AG10803 (cell line): ENCODE measurements at places on chromosomes 16 and 17.

- no peak for DNase-seq
Measured at GRCh38 chr17:74526681-74527080, 4.6 kb downstream of the CD300LB start.

GRCh38 chr17:44773140-44773539 is 14.4 kb downstream of the ADAM11 start:
- DNase-seq = no peak

- no peak for DNase-seq
Measured at GRCh38 chr16:4090351-4090851, 25.8 kb downstream of the ADCY9 start.

DNA sequence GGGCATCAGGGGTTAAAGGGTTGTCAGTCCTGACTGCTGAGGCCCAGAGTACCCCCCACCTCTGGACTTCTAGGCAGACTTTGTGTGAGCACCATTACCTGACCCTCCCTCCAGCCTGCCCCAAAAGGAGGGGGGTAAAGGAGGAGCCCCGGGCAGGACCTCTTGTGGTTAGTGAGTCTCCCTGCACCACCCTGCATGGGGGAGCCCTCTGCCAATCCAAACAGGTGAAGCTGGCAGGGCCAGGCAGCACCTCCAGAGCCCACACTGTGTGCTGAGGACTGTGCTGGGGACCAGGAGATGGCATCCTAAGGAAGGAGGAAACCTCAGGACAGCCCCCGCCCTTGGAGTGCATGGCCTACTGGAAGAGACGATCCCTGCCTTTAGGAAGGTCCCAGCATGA is 2.6 kb upstream of the KRT14 start:
- no peak for DNase-seq

- DNase-seq = no peak
Measured at GRCh38 chr17:58565389-58566311, 51.2 kb upstream of the MTMR4 start.

- DNase-seq = peak; percentile 45
Measured at GRCh38 chr16:89422905-89423630, 67.3 kb downstream of the ANKRD11 start.

GRCh38 chr16:71916397-71916920 is 21.1 kb downstream of the IST1 start:
- DNase-seq = no peak

DNA sequence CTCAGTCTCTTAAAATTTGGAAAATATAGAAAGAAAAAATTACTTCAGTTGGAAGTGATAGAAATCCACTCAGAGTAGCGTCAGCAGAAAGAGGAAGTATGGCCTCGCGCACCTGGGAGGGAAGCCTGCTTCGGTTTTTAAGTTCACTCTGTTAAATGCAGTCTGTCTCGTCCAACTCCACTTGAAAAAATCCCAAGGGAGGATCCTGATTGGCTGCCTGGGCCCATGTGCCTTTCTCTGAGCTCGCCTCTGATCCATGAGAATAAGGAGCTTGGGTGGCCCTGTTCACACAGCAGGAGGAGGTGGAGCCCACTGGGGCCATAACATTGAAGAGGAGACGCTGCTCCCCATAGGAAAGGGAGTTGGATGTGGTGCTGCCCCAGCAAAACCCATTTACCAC is 40.7 kb downstream of the DNAJA2 start:
- no peak for DNase-seq

DNA sequence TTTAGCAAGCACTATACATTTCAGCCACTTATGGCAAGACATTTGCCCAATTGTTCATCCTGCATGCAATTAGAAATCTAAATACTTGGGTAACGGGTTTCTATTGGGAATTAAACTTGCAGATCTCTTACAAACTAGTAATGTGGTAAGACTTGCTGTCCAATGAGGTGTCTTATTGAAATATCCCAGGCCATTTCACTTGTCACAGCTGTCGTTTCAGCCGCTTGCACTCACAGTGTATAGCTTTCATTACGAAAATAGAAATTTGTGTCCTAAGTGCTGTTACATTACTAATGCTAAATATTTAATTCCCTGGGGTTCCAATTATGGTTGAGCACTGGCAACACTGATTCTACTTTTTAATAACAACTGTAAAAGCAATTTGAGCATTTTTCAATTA is 40.3 kb upstream of the IRX5 start:
- no peak for DNase-seq

DNA sequence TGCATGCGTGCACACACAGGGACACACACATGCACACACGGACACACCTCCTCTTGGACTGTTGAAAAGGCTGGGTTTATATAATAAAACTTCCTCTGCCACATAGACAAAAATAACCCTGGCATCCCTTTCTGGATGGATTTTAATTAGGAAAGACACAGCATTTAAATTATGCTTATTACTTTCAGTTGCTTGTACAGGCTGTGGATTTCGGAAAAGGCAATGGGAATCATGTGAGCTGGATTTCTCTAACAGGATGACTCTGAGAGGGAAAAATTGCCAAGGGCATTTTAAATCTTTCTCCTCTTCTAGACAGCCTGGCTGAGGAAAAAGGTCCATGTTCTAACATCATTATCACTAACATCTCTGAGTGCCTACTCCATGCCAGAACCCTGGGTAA is 75.9 kb downstream of the HLF start:
- DNase-seq = no peak
